GM04503 (cell line): ENCODE measurements at places on chromosomes 2 and 18.

GRCh38 chr2:205585449-205586383 is 96.6 kb upstream of the NRP2 start:
- no peak for DNase-seq

DNA sequence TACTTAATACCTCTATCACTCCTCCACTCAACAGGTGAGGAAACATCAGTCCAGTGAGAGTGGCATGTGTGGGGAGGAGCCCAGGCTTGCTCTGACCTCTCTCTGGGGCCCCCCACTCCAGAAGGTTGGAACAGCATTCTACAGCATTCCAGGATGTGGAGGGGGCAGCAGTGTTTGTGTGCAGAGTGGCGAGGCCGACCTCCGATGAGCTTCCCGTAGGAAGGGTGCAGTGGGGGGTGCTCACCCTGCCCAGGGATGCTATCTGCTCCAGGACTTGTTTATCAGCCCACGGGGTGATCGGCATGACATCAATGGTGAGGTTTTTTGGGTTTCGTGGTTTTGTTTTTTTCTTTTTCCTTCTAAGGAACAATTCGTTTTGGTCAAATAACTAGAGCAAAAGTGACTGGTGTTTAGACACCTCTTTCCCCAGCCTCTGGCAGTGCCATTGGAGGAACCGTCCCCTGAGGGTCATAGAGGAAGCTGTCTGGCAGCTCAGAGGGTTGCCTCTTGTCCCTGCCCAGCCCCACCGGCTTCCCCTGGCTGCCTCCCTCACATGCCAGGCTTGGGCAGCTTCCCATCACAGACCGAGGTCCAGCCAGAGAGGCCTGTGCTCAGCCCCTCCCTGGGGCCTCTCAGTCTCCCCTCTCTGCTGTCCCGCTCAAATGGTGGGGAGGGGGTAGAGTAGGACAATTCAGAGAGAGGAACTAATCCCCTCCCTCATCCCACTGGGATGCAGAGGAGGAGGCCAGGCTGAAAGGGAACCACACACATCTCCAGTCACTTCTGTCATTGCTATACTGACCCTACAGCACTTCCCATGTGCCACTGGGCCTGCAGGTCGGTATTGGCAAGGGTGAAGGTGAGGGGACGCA is 96.5 kb downstream of the ZFP36L2 start:
- DNase-seq = no peak

DNA sequence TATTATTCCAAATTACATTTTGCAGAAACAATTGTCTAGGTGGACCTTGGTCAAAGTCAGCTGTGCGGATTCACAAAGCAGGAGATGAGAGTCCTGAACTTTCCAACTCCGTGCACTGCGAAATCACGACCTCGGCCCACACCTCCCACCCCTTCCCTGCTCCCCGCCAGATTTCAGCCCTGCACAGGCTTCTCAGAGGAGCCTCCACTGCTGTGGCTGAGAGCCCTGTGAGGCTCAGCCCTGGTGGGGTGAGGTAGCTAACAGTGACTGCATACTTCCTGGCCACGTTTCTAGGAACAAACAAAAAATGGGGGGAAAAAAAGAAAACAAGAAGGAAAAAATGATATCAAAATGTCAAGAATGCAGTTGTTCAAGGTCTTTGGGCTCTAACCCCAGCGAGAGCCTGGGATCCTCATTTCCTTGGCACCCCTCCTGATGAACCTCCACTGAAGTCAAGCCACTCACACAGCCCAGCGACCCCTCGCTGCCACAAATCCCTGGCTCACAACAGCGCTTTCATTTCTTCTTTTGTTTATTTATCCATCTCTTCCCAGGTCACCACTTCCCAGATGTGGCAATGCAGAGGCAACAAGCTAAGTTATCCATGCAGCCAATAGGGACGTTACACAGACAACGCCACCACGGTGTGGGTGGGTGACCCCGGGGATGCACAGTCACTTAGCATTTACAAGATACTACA is 729.7 kb upstream of the ID2 start:
- no peak for DNase-seq

DNA sequence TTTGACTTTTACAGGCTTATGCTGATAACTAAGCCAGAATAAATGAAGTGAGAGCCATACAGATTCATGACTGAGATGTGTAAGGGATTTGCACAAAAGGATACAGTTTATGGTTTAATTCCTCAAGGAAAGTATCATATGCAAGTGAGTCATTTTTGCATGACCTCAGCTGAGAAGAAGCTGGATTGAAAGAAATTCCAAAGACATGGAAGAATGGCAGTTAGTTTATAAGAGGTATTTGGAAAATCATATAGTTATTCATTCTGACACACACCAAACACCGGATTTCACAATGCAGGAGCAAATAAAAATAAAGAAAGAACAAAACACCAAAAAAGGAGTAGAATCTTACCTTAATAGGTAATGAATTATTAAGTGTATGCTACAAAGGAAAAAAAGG is 83.2 kb upstream of the RND3 start:
- peak; percentile 87 for DNase-seq

DNA sequence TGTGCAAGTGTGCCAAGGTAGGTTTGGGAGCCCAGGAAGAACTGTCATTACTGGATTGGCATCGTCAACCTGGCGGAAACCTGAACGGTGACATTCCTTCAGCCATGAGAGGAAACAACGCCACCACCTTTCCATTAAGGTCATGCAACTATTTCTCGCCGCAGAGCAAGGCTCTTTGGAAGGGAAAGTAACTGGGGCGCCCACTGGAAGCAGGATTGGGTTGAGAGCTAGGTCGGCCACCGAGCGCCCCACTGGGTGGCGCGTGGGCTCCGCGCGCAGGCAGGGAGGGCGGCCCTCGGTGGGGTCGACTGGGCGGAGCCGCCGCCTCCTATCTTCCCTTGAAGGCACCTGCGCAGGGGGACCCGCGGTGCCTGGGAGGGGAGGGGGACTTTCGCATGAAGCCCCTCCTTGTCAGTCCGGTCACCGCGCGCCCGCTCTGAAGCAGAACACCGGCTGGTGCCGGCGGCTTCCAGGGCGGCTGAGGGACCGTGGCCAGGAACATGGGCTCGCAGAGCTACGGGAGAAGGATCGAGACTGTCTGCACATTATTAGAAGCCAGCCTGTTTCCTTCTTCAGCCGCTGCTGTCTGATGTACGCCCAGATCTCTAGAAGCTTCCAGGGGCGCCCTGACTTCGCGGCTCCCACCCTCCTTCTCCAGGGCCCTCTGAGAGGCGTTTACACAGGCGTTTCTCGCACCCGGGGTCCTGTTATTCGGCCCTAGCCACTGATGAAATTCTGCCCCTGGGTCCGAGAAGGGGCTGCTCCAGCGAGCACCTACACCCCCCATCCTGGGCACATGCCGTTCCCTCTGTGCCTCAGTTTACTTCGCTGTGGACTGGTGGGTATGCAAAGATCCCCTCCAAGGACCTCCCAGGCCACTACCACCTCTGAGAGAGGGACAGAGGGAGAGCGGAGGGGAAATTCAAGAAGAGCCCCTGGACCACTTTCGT is 27.3 kb upstream of the MAL start:
- DNase-seq = no peak

DNA sequence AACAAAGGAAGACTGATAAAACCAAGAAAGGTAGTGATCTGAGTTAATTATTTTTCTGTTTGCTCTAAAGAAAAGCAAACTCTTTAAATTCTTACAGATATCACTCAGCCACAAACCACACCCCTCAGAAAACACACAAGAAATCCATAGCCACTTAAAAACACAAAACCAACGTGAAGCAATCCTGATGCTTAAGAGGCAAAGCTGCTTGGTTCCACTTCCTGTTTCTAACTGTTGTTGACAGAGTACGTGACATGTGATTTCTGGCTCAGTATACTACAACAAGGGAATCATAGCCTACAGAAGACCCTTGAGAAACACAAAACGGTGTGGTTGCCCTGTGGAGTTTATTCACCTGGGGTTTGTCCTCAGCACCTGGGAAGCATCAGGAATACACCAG is 240.9 kb upstream of the APCDD1 start:
- DNase-seq = no peak

DNA sequence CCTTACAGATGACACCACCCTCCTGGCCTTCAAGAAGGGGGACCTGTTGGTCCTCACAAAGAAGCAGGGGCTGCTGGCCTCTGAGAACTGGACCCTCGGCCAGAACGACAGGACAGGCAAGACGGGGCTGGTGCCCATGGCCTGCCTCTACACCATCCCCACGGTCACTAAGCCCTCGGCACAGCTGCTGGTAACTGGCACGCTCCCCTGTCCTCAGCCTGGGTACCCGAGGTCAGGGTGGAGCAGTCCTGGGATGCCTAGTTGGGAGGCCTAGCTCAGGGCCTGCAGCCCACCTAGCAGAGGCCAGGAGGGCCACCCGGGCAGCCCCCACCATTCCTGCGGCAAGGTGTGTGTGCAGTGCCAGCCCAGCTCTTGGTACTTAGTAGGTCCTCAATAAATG is 16.3 kb upstream of the GPR17 start:
- no peak for DNase-seq

- DNase-seq = no peak
Measured at GRCh38 chr2:105139556-105140239, 101.8 kb downstream of the MRPS9 start.

- no peak for DNase-seq
Measured at GRCh38 chr2:176495826-176496225, 226.6 kb downstream of the MTX2 start.

- DNase-seq = no peak
Measured at GRCh38 chr18:10261344-10262276, 192.8 kb upstream of the APCDD1 start.

GRCh38 chr18:2854875-2855274 is 8.1 kb downstream of the EMILIN2 start:
- DNase-seq = no peak

DNA sequence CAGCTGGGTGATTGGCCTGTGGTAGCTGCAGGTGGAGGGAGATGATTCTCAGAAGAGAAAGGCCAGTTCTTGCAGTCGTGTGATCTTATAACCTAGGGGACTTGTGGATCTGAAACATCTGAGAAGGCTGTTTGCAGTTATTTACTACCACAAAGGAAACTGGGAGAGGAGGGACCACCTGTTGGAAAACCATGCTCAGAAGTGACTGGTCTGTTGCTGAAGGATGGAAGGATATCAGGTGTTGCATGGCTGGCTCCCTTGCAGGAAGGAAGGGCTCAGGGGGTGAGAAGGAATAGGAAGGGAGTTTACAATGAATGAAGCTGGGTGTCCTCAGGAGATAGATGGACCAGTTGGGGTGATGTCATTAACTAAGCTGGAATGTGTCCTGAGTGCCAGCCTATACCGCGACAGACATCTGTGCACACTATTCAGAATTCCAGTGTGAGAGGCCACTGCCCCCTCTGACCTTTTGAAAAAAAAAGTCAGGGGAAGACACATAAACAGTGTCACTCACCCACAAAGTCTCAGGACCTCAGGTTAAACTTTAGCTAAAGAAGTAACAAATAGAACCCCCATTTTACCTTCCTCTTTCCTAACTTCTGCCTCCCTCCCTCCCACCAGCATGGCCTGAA is 17.5 kb downstream of the IGFBP2 start:
- no peak for DNase-seq

DNA sequence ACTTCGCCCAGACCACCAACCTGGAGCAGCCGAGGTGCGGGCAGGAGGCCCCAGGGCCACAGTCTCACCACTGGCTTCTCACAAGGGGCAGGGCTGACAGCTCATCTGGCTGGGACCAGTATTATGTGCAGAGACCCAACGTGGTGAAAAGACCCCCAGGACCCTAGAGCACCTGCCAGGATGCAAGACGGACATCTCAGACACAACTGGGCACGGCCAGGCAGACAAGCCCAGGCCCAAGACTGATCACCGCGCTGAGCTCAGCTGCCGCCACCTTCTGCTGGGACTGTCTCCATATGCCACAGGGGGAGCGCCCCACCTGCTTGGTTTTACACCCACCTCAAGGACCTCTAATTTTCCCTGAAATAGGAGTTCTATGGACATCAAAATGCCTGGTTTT is 23.2 kb downstream of the HDAC4 start:
- no peak for DNase-seq

GRCh38 chr18:12750715-12751502 is 48.1 kb downstream of the PSMG2 start:
- DNase-seq = no peak

DNA sequence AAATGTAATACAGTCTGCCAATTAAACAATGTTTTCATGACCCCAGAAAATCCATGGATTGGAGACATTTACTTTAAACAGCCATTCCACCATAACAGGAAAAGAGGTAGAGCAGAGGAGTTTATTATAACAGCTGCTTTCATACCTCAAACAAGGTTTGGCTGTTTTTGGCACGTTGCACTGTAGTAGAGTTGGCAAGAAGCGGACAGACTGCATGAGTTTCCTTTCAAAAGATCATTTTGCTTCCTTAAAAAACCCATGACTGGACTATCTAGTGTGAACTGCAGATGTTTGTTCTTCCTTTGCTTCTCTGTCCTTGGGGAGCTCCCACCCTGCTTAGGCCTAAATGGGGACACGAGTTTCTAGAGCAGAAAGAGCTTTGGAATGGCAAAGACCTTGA is 108.5 kb upstream of the THOC1 start:
- DNase-seq = no peak

DNA sequence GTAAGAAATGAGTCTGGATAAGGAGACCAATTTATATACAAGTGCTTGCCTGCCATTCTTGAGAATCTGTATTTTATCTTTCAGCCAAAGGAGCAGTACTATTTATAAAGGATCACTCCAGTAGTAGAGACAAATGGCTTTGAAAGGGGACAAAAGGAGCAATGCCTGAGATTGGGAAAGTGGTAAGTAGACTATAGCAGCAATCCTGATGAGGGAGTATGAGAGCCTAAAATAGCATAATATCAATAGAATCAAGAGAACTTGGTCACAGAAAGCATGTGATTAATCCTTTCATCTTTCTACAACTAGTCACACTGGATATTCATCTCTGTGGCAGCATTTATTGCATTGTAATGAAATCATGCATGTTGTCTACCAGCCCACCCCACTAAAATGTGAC is 20.2 kb downstream of the NRXN1 start:
- no peak for DNase-seq
